ENCODE measurements at places on chromosomes 13 and 19.

DNA sequence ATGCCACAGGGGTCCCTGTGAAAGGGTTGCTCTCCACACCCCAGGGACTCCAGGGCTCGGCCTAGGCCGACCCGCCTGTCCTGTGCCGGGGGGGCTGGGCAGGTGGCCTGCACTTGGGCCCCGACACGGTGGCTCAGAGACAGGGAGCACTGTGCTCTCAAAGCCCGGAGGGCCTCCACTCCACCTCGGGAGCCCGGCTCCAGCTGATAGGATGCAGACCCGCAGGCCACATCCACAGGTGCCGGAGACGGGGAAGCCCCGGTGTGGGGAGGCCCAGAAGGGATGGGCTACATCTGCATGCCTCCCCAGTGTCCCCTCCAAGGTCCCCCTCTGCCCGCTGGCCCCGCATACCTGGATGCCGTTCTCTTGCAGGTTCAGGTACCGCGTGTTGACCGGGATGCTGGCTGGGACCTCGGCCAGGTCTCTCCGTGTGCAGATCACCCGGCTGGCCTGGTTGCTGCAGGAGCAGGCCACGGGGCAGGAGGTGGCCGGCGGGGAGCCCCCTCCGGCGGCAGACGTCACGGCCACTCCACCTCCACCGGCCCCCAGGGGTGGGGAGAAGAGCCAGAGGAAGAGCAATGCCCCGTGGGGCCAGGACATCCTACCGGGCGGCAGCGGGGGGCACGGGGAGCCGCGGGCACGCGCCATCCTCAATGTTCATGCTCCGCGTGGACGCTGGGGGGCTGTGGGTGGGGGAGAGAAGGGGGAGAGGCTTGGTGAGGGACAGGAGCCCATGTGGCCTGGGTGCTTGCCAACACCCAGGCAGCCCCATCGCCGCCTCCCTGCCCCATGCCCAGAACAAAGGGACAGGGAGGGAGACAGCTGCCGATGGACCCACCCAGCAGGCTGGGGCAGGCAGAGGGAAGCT lies 19.8 kb downstream of the LRRC4B start:
- DNase-seq = no peak

DNA sequence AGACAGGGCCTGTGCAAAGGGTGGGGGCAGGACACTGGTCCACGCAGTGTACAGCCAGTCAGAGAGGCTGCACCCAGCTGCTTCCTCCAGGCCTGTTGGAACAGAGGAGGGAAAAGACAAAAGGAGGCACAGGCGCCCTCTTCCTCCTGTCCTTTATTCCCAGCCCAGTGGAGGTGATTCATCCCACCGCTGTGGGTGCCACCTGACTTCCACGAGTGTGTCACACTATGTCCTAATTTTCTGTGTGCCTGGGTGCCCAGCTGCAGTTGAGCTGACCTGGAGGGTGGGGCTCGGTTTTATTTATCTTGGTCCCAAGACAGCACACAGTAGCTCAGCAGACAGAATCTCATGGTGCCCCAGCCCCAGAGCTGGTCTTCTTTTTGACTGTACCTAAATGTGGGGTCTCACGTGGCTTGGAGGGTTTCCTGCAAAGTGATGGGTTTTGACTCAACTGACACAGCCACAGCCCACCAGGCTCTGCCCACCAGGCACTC lies 9.0 kb downstream of the EPS15L1 start:
- no peak for DNase-seq

- no peak for DNase-seq
These were observed 10.4 kb downstream of the ZNF93 start for GRCh38 chr19:19911150-19911549.

GRCh38 chr19:6018786-6019185 lies 40.8 kb upstream of the RANBP3 start:
- no peak for DNase-seq

- DNase-seq = no peak
These were observed 25.0 kb downstream of the AP2S1 start for GRCh38 chr19:46825731-46826055.
